Neural progenitor cell (in vitro differentiated cells): ENCODE measurements at places on chromosomes 12 and 14.

DNA sequence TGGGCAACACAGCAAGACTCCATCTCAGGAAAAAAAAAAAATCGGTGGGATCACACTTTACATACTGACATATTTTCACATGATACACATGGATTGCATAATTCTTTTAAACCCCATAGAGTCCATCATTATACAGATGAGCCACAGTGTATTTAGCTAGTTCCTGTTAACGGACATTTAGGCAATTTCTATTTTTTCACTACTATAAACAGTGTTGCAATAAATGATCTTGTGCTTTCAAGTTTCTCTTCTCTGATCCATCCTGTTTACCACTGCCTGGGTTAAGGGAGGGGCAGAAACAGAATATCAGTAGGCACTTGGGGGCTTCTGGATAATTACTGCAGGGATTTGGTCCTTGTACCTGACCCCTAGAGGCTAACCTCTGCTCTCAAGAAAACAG is 43.4 kb upstream of the SPTLC2 start:
- DNase-seq, result no peak

GRCh38 chr12:67410667-67411067 is 141.5 kb downstream of the CAND1 start:
- no peak for DNase-seq

- DNase-seq, result no peak
These were observed 19.6 kb upstream of the MMP19 start for GRCh38 chr12:55862286-55862685.

DNA sequence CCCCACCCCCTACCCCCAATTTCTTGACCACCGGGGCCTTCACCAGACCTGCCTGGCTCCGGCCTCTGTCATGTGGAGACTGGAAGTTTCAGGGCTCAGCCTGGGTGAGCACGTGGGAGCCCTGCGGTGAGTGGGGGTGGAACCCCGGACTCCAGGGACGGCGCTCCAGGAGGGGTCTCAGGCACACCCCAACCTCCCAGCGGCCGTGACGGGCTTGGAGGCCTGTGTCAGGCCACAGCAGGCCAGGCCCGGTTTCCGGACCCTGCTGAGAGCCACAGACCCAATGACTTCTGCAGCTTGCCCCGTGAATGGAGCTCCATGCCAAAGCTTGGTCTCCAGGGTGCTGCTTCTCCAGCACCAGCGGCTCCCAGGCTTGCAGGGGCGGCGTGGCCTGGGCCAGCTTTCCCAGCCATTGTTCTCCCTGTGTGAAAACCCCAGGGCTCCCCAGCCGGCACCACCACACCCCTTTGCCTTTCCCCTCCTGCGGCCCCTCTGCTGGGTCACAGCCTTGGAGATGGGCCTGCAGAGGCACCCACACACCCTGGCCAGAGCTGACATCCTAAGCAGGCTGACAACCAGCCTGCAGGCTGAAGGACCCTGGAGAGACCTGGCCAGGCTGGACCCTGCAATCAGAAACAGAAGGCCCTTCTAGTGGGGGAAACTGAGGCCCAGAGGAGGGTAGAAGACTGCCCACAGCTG is 186.2 kb upstream of the C14orf180 start:
- no peak for DNase-seq

DNA sequence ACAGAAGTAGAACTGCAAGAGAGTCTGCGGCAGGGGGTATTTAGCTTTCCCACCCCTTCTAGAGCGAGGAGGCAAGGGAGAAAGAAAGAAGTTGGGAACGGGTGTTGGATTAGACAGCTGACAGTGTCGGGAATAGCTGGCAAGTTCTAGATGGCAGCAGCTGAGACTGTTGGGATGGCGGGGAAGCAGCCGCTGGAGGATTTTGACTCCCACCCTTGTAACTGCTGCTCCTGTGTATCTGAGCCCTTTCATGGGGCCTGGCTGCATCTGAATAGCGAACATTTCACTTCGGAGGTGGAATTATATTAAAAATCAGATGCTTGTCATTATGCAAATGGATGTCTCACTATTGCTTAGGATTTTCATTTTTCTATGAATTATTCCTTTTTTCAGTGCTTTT is 104.6 kb downstream of the AACS start:
- DNase-seq, result no peak

- DNase-seq, result no peak
These were observed 168.8 kb downstream of the KIF26A start for GRCh38 chr14:104307246-104307626.

DNA sequence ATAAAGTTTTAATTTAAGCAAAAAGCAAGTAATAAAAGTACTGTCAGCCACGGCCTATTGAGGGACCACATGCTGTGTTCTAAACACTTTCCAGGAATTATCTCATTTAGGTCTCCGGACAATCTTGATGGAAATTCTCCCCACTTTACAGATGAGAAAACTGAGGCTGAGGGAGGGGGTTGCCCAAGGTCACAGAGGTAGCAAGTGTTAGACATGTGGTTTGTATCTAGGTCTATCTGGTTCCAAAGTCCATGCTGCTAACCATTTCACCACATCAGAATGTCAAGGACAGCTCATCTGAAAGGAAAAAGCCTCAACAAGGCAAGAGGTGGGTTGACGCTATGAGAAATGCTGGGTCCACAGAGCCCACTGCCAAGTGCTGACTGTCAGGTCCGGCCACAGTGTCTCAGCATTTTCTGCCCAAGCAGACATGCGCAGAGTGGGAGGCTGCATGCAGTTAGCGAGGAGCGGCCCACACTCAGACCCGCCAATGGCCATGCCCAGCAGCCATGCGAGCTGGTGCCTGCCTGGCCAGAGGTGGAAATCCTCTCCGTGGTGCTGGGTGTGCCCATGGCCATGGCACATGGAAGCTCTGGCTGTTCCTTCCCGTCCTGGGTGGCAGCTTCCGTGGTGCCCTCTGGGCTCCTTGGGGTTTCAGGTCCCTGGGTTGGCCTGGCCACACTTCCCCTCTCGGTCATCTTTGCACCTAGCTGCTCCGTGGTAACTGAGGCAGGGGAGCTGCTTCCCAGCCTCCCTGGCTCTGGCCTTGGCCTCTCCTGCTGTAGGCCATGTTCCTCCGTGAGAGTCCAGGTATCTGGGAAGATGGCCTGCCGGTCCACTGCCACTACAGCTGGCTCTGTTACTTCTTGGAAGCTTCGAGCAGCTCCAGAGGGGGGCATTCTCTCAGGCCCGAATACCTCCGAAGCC is 18.0 kb upstream of the RPLP0 start:
- no peak for DNase-seq

- DNase-seq, result no peak
These were observed 249.5 kb downstream of the PHLDA1 start for GRCh38 chr12:75782069-75782581.

GRCh38 chr12:131901431-131902331 is 7.3 kb downstream of the ULK1 start:
- no peak for DNase-seq

- peak; percentile 84 for DNase-seq
These were observed 34.9 kb downstream of the KRT80 start for GRCh38 chr12:52156757-52157565.

GRCh38 chr14:73753887-73754795 is 40.0 kb upstream of the PNMA1 start:
- DNase-seq, result no peak

DNA sequence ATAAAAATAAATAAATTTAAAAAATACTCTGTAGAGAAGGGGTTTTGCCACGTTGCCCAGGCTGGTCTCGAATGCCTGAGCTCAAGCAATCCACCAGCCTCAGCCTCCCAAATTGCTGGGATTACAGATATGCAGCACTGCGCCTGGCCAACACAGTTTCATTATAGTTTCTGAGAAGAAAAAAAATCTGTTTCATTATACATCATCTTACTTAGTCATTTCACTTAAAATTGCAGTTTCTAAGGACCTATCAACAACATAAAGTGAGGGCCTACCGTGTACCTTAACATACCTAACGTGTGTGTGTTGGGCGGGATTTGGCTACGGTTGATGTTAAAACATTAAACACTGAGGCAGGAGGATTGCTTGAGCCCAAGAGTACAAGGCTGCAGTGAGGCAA is 28.3 kb downstream of the P2RX2 start:
- DNase-seq, result no peak

GRCh38 chr14:103292426-103293374 is 41.3 kb upstream of the EIF5 start:
- peak; percentile 85 for DNase-seq

GRCh38 chr12:95784915-95785314 is 5.6 kb downstream of the NTN4 start:
- no peak for DNase-seq

DNA sequence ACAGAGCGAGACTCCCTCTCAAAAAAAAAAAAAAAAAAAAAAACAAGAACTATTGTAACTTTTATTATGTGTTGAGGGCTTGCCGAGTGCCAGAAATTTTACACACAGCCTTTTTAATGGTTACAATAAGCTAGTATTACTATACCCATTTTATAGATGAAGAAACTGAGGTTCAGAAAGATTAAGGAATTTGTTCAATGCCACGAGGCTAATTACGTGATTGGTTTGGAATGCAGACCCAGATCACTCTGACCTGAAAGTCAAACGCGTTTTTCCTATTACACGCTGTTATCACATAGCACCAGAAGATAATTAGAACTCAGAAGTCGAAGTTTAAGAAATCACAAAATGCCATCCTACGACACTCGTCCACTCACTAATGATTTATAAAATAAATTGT is 48.9 kb upstream of the RAP1B start:
- DNase-seq, result no peak

- peak; percentile 64 for DNase-seq
These were observed at the start of gene REM2 for GRCh38 chr14:22883173-22883976. TSS of gene REM2 (plus strand) at chr14:22883222. CDS start at chr14:22883288, 66 bp downstream.

- DNase-seq, result peak; percentile 60
These were observed 103.8 kb downstream of the OSBPL8 start for GRCh38 chr12:76455582-76456345.

- no peak for DNase-seq
These were observed 31.6 kb downstream of the MOAP1 start for GRCh38 chr14:93153121-93153520.

- no peak for DNase-seq
These were observed 293.2 kb downstream of the FOXN3 start for GRCh38 chr14:89123851-89124250.

- peak; percentile 21 for DNase-seq
These were observed 156.5 kb upstream of the MYL2 start for GRCh38 chr12:111076611-111077451.

DNA sequence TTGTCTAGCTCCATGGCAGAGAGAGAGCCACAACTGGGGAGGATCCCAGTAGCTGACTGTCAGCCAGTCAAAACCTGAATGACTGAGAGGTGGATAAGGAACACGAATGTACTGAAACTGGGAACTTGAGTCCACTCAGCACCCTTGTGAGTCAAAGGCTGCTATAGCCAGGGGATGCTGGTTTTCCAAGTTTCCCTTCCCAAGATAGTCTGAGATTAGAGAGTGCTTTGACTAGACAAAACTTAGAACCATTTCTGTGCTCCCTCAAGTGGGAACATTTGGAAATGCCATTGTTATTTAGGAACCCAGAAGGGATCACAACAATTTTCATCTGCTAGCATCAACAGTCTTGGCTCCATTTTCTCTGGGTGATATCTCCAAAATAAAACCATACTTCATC is 4.0 kb downstream of the PRKAG1 start:
- no peak for DNase-seq

GRCh38 chr14:97706819-97707218 is 909.6 kb downstream of the VRK1 start:
- DNase-seq, result no peak

- DNase-seq, result no peak
These were observed 36.8 kb upstream of the GLIPR1 start for GRCh38 chr12:75443709-75444108.

- DNase-seq, result no peak
These were observed 73.7 kb downstream of the TMTC2 start for GRCh38 chr12:82760423-82760822.

DNA sequence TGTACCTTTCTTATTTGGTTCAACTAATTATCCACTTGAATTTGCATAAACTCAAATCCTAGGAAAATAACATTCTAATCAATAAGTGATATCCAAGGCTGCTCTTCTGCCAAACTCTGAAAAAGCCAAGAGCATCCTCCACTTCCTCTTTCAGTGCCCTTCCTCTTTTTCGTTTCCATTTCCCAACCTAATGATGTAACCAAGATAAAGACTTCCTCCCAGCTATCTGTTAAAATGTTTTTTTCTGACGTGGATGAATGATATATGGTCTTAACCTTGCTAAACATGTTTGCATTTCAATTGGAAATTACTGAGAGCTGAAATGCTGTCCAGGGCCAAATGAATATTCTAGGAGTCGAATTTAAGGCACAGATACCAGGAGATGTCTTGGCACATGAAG is 459.5 kb upstream of the PDE3A start:
- no peak for DNase-seq

- peak; percentile 41 for DNase-seq
These were observed 10.0 kb downstream of the DDX51 start for GRCh38 chr12:132133952-132134652.

GRCh38 chr12:42854826-42855225 is 265.3 kb upstream of the PRICKLE1 start:
- DNase-seq, result no peak

DNA sequence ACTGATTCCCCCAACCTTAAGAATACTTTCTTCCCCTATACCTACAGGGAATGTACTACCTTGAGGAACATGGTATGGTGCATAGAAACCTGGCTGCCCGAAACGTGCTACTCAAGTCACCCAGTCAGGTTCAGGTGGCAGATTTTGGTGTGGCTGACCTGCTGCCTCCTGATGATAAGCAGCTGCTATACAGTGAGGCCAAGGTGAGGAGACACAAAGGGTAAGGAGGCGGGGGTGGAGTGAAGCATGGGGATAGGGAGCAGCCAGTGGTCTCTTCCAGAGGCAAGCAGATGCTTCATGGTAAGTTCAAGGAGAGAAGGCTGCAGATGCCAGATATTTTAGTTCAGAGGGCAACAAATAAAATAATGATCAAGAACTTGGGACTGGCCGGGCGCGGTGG is 6.6 kb upstream of the PA2G4 start:
- DNase-seq, result no peak

- peak; percentile 39 for DNase-seq
These were observed 15.2 kb upstream of the AKAP6 start for GRCh38 chr14:32313844-32314376.

- no peak for DNase-seq
These were observed 42.5 kb downstream of the ZFYVE26 start for GRCh38 chr14:67773844-67774377.

DNA sequence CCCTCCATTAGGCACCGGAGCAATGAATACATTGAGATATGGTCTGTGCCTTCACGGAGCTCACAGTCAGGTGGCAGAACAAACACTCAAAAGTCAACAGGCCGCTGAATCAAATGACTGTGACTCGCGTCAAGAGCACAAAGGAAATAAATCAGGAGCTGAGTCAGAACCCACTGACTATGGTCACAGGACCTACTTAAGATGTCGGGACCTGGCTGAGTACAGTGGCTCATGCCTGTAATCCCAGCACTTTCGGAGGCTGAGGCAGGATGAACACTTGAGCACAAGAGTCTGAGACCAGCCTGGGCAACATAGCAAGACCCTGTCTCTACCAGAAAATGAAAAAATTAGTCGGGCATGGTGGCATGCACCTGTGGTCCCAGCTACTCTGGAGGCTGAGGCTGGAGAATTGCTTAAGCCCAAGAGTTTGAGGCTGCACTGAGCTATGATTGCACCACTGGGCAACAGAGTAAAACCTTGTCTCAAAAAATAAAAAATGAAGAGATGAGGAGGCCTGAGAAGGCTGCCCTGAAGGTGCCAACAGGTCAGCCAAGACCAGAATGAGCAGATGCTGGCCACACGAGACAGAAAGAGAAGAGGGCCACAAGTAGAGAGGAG is 19.9 kb downstream of the TMEM233 start:
- no peak for DNase-seq
